AG04449 (cell line): ENCODE measurements at places on chromosomes 13 and 19.

GRCh38 chr13:52695856-52696255 is 43.2 kb downstream of the SUGT1 start:
- DNase-seq: peak; percentile 21

DNA sequence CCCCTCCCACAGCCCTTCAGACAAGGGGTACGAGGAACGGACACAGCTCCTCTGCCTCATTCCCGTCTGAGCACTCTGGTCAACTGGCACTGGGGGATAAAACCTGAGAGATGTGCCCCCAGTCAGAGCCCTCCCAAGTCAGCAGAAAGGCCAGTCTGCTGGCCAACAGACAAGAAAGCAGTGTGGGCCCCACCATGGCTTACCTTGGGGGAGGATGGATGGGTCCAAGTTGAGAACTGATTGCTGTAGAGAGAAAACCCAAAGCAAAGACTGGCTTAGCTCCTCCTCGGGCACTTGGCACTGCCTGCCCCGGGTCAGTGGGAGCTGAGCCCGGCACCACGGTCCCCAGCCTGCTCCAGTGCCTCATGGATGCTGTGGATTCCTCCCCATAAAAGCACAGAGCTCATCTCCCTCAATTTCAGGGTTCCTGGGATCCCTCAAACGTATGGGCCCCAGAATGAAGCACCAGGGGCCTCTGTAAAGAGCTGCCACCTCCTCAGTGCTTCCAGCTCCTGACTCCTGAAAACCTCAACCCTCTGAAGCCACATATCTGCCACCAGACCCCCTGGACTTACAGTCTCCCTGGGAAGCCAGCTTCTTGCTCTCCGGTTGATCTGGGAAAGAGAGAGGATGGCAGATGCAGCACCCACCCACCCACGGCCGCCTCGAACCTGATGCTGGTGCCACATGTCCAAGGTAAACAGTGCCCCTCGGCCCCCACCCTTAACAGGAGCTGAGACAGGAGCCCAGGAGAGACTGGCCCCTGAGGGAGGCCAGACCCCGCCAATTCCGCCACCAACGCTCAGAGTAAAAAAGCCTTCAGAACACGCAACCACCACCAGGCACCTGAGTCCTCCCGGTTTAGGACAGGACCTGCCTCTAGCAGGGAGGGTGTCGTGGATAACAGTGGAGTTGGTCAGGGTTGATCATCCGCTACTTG is 3.3 kb downstream of the KHSRP start:
- no peak for DNase-seq

GRCh38 chr19:56477429-56478338 is 539 bp upstream of the ZNF667 start:
- peak; percentile 57 for DNase-seq

GRCh38 chr13:48188131-48188530 is 44.9 kb upstream of the ITM2B start:
- DNase-seq: no peak

- DNase-seq: no peak
These were observed 831 bp downstream of the PGPEP1 start for GRCh38 chr19:18340990-18341868.

DNA sequence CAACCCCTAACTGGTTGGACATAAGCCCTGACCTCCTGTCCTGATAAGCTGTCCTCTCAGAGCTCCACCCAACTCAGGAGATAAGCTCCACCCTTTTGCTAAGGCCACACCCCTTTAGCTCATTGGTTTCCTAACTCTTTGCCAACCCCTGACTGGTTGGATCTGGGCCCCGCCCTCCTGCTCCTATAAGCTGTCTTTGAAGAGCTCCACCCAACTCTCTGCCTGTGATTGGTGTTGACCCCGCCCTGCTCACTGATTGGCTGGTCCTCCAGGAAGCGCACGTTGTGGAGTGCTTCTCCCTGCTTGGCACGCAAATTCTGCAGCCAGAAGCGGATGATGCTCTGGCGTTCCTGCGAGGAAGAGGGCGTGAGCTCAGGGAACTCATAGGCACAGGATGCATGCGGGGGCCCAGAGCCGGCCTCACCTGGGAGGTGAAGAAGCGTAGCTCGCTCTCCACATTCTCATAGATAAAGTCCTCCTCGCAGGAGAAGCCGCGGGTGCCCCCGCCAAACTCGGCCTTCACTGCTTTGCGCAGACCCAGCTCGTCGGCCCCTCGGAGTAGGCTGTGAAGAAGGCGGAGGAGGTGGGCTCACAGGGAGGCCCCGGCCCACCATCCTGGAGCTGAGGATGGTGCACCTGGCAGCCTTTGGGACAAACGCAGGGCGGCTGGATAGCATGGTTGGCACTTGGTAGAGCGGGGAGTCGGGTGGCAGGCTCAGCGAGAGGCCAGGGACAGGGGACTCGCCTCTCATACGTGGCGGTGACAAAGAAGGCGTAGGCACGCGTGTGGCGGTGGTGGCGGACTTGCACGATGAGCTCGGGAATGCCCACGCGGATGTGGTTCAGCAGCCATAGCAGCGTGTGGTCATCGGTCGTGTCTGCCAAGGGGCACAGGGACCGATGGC is 1.7 kb downstream of the ANO8 start:
- DNase-seq: no peak

DNA sequence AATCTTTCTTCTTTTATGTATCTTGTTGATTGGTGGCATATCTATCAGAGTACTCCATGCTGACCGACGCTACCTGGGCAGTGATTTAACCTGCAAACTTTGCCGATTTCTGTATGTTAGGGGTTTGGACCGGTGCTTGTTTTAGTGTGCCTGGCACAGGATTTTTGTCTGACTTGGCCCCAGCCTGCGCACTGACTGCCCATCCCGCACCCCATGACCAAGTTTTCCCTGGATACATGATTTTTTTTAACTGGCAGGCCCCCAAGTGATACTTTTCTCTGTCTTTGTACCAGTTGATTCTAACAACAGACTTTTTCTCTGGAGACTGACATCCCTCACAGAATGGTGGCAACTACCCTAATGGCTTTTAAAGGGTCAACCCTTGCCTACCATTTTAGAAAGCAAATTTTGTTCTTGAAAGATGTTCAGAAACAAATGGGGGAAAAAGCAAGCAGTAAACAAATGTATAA is 69.0 kb upstream of the C1QTNF9B start:
- DNase-seq: no peak

- no peak for DNase-seq
These were observed 14.9 kb downstream of the TEX29 start for GRCh38 chr13:111335298-111335697.

DNA sequence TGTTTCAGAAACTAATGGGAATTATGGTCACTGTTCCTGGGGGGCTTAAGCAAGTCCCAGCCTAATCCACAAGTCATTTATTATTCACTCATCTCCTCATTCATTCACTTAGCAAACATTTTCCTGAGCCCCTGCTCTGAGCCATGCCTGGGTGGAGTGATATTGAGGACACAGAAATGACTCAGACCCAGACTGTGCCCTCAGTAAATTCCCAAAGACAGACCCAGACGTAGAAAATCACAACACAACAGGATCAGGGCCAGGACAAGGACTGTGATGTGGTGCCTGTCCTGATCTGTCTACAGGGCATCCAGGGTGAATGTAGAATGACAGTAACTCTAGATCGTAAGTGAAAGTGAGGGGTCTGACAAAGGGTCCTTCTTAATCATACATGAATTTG is 7.0 kb upstream of the SPACA6 start:
- DNase-seq: no peak

GRCh38 chr19:45455707-45456499 is 11.9 kb upstream of the FOSB start:
- DNase-seq: peak; percentile 98

DNA sequence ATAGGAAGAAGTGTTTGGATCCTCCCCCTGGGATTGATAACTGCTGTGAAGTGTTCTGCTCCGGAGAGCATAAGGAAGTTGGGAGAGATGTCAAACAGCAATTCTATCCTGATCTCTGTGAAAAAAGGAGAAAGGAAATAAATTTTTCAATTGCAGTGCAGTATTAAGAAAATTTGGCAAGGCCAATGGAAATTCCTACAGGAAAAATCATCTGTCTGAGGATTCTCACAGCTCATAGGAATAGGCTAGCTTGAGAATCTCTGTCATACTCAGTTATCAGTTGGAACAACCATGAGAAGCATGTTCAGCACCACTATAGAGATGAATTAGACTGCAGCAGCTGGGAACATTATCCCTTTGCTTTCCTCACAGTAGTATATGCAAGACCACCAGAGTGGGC is 1238.9 kb upstream of the MIR17HG start:
- DNase-seq: no peak

- no peak for DNase-seq
These were observed 41.2 kb downstream of the RUBCNL start for GRCh38 chr13:46345866-46346265.

DNA sequence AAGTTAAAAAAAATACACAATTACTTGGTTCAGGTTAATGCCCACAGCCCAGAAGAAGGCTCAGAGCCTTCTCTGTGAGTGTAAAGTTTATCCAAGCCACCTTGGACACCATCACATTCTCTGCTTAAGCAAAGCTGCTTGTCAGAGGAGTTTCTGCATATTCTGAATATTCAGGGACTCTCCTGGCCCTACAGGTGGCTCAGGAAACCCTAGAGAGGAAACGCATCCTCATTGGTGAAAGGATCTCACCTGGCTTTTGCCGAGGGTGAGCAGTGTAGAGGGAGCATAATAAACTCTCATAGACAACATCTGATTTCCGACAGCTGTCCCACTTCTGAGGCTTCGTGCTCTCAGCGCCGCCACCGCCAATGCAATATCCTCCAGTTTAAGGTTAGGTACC is 239.9 kb upstream of the TSHZ3 start:
- DNase-seq: no peak

- DNase-seq: no peak
These were observed 151.2 kb downstream of the USP12 start for GRCh38 chr13:27020415-27020814.

- no peak for DNase-seq
These were observed 105.5 kb downstream of the MBNL2 start for GRCh38 chr13:97327506-97328221.

DNA sequence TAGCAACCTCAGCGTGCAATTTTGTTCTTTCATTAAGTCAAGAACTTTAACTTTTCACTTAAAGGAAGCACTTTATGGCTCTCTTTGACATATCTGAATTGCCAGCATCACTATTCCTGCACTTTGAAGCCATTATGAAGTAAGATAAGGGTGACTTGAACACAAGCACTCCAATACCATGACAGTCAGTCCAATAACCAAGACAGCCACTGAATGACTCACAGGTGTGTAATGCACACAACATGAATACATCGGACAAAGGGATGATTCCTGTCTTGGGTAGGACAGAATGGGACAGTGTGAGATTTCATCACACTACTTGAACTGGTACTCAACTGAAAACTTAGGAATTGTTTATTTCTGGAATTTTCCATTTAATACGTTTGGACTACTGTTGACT is 233.7 kb upstream of the IPO5 start:
- DNase-seq: no peak

DNA sequence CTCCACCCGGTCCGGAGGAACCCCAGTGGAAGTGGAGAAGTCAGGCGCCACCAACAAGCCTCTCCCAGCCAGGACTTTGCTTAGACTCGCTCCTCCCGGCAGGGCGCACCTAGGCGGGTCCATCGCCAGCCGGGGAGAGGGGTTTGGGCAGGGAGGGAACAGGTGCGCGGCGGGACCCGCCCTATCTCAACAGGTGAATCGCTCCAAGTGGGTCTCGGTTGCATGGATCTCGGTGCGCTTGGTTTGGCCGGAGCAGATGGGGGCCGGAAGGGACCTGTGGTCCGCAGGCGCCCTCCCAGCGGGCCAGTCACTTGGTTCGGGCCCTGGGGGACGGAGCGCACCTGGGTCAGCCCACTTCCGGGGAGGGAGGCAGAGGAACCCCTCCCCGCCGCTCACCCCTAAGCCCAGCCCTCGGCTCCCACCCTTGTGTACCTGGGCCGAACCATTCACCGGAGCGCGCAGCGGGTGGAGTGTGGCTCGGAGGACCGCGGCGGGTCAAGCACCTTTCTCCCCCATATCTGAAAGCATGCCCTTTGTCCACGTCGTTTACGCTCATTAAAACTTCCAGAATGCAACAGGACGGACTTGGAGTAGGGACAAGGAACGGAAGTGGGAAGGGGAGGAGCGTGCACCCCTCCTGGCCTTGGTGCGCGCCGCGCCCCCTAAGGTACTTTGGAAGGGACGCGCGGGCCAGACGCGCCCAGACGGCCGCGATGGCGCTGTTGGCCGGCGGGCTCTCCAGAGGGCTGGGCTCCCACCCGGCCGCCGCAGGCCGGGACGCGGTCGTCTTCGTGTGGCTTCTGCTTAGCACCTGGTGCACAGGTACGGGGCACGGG is at the start of gene LSR:
TSS of gene LSR (plus strand) at position 693 of the 836 bp plus-strand sequence. CDS start at position 714, 21 bp downstream.
- no peak for DNase-seq

- DNase-seq: no peak
These were observed 18.3 kb downstream of the ATP4B start for GRCh38 chr13:113639616-113640262.

GRCh38 chr19:19745496-19746285 is 12.8 kb upstream of the ZNF14 start:
- DNase-seq: no peak

DNA sequence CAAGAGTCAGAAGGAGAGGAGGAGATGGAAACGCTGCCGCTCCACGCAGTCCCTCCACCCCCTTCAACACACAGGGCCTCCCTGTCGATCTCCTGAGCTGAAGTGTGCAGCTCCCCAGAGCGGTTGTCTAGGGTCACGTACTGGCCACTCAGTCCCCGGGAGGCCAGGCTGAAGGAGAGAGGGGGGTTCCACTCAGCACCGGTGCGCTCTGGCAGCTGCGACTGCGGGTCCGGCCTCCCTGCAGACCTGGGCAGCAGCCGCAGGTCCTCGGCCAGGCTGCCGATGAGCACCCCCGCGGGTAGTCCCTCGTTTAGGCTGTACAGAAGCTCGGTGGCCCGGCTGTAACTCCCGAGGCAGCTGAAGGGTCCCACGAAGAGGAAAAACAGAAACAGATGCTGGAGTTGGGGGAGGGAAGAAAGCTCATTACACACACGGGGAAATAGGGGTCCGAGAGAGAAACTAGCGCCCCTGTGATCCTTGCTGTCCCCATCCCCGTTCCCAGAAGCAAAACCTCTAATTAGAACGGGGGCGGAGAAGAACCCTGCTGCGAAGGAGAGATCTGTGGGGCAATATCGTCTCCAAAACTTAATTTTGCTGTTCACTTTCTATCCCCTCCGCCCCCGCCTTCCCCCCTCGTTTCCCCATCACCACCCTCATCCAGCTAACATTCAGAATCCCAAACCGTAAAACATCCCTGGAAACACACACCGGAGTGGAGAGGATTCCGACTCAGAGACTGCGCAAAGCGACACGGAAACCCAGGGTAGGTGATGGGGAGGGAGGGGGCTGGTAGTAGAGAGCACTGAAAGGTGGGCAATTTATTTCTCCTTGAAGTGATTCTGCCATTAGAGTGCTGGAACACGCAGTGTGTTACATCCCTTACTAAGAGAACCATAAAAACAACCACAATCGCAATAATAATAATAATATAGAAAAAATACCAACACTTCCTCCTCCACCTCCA is 1.8 kb downstream of the PCDH20 start:
- DNase-seq: no peak

- DNase-seq: no peak
These were observed 614.4 kb downstream of the LIG4 start for GRCh38 chr13:107600971-107601370.

- no peak for DNase-seq
These were observed 754.9 kb downstream of the OLFM4 start for GRCh38 chr13:53783471-53783870.

GRCh38 chr13:48018637-48019036 is 17.6 kb upstream of the SUCLA2 start:
- no peak for DNase-seq

GRCh38 chr13:50735071-50735470 is 108.4 kb downstream of the DLEU7 start:
- DNase-seq: no peak
